ENCODE measurements at places on chromosomes 6 and 20. TPM values are rescaled to one million over a fixed set of nuclear protein-coding genes. Genes with fewer than 3 reads are reported as not detected.

The TMEM244 gene
- not detected for total RNA-seq

DNA sequence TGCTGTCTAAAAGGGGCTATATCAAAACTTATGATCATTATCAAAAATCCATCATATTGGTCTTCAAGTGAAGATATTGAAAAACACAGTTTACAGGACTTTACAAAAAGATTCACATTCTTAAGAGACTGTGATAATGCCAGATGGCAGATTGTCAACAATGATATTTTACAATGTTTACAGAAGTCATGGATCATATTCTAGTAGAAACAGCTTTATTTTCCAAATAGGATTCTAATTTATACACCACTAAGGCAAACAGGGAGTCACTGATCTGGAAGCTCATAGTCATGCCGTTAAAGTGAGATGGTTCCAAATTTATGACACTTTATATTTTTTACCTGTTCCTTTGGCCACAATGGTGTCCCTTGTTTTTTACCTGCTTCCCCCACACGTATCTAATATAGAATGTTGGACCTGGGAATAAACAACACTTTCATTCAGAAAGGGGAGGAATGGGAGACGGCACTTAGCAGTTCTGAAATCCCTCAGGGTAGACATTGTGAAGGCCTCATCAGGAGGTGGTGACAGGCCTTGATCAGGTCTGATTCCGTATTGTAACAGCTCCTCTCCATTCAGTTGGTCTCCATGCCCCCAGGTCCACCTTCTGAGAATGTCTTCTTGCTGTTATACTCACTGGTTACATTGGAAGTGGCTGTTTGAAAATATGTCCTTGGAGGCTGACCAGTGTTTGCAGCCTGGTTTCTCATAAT lies 228.6 kb downstream of the ADGB start:
- no peak for DNase-seq
- no peak overlapping the region for H3K27ac ChIP-seq
- no peaks in the 10 kb centered on the region for H3K27me3 ChIP-seq
- H3K36me3 ChIP-seq, result no peaks in the 10 kb centered on the region

DNA sequence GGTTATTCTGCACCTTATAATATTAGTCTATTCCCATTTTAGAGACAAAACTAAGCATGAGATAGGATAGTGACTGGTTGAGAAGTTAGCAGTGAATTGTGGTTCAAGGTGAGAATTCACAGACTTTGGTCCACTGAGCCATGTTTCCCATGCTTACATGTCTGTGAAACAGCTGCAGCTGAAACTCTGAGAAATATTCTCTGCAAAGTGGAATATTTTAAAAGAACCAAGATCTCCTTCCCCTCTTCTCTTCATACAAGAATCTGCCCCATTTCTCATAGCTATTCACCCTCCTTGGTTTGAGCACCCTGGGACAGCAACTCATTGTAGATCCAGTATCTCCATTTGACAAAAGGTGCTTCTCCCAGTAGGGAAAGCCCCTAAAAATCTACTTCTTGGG lies 70.2 kb upstream of the TMEM170B start:
- no peaks in the 10 kb centered on the region for H3K36me3 ChIP-seq
- H3K27ac ChIP-seq, result no peak overlapping the region
- H3K4me3 ChIP-seq, result no peak overlapping the region
- H3K27me3 ChIP-seq, result no peaks in the 10 kb centered on the region
- no peak for DNase-seq

DNA sequence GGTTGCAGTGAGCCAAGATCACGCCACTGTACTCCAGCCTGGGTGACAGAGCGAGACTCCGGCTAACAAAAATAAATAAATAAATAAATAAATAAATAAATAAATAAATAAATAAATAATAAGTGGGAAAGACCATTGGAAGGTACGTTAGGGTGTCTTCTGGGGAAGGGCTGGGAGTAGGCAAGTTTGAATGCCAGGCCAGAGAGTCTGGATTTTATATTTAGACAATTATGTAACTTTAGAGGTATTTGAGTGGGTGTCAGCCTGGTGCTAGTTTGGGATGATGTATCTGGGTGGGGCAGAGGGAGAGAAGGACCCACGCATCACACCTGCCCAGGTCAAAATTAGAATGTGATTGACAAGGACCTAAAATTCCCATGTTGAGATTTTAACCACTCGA lies 108.5 kb upstream of the PRND start:
- H3K27ac ChIP-seq, result no peak overlapping the region
- H3K36me3 ChIP-seq, result no peaks in the 10 kb centered on the region
- no peaks in the 10 kb centered on the region for H3K27me3 ChIP-seq
- no peak for DNase-seq

GRCh38 chr6:19153270-19153980 lies 683.7 kb upstream of the ID4 start:
- no peak for DNase-seq
- H3K4me3 ChIP-seq, result no peak overlapping the region
- H3K27ac ChIP-seq, result no peak overlapping the region
- H3K4me1 ChIP-seq, result no peaks in the 10 kb centered on the region

The PI16 gene
- total RNA-seq, result not detected

The NRSN1 gene
- not detected for total RNA-seq
